ENCODE measurements at places on chromosomes 5 and 9.
A peak's percentile ranks its signal among the peaks of the same experiment; 100 is the strongest.

DNA sequence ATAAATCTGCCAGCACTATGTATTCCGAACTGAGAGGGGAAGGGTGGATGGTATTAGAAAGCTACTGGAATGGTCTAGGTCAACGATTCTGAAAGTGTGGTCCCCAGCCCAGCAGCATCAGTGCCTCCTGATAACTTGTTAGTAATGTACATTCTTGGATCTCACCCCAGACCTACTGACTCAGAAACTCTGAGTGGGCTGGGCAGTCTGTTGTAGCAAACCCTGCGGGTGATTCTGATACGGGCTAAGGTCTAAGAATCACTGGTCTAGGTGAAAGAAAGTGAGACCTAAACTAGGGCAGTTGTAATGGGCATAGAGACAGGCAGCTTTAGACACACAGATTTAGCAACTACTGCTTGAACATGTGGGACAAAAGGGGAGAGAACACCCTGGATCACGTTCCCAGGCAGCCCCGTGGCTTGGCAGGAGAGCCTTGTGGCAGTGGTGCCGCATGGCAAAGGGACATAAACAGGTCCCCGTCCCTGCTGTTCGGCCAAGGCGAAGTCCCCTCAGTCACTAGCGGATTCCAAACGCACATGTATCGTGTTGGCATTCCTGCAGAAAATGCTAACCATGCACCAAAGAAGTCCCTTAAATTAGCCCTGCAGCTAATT is 216.3 kb downstream of the TTLL11 start:
- H3K36me3 ChIP-seq, result no peaks in the 10 kb centered on the region
- no peak overlapping the region for H3K4me3 ChIP-seq
- H3K27ac ChIP-seq, result no peak overlapping the region
- H3K27me3 ChIP-seq, result no peaks in the 10 kb centered on the region
- no peak for DNase-seq

DNA sequence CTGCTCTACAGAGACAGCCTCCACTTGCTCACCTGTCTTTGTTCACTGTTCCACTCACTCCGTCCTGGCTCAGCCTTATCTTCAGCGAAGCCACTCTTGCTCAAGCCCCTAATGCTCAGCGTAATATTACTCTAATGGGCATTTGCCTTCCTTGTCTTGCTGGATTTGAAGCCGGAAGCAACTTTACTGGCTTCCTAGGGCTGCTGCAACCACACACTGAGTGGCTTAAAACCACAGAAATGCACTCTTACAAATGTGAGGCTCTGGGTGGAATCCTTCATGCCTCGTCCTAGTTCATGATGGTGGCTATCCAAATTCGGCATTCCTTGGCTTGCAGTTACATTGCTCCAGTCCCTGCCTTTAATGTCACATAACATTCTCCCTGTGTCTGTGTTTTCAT is 85.5 kb upstream of the MARCHF11 start:
- H3K27ac ChIP-seq, result no peak overlapping the region
- H3K4me3 ChIP-seq, result no peak overlapping the region

GRCh38 chr5:51047369-51047768 is 335.9 kb upstream of the ISL1 start:
- H3K4me1 ChIP-seq, result no peaks in the 10 kb centered on the region
- no peaks in the 10 kb centered on the region for H3K27me3 ChIP-seq
- H3K36me3 ChIP-seq, result no peaks in the 10 kb centered on the region

- H3K4me3 ChIP-seq, result no peak overlapping the region
- DNase-seq, result no peak
- no peaks in the 10 kb centered on the region for H3K36me3 ChIP-seq
- H3K4me1 ChIP-seq, result peaks cover 38% of the 10 kb centered on the region
- no peaks in the 10 kb centered on the region for H3K27me3 ChIP-seq
Measured at GRCh38 chr9:113154471-113154870, 3.7 kb downstream of the SLC31A2 start.

- peaks cover 17% of the 10 kb centered on the region for H3K4me1 ChIP-seq
- no peak for DNase-seq
- H3K27me3 ChIP-seq, result no peaks in the 10 kb centered on the region
- no peak overlapping the region for H3K4me3 ChIP-seq
- no peak overlapping the region for H3K27ac ChIP-seq
Measured at GRCh38 chr5:324736-325612, 3.5 kb downstream of the AHRR start.

DNA sequence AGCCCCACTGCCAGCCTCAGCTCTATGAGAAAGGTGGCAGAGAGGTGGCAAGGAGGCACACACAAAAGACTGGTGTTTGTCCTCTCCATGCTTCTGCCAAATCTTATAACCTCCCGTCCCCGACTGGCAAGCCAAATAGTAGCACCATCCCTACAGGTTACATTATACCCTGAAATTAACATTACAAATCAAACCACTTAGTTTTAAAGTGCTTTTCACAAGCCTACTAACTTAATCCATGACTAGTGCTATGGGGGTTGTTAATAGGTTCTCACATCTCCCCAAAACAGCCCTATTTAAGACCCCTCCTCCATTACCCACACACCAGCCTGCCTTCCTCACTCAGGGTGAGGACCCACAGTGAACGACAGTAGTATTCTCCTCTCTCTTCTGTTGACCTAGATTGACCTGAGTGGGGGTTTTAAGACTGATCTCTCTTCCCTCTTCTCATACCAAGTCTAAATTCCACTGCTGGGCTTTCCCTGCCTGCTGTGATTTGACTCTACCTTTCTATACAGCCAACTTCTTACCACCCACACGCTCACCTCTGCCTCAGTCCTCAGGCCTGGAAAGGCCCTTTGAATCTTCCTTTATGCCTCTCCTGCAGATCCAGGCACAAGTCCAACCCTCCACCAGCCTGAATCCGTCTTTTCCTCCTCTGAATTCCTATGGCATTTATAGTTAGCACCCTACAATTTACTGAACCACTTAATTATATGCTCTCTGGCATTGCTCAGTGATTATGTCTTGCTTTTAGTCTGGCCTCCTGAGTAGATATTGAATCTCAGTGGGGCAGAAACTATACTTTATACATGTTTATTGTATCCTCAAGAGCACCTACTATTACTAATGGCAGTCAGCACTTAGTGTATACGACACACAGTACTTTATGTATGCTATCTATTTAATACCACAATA is 116.1 kb downstream of the TMEM174 start:
- no peaks in the 10 kb centered on the region for H3K27me3 ChIP-seq
- DNase-seq, result no peak
- no peak overlapping the region for H3K27ac ChIP-seq
- H3K36me3 ChIP-seq, result no peaks in the 10 kb centered on the region
- H3K4me1 ChIP-seq, result no peaks in the 10 kb centered on the region
- no peak overlapping the region for H3K4me3 ChIP-seq

DNA sequence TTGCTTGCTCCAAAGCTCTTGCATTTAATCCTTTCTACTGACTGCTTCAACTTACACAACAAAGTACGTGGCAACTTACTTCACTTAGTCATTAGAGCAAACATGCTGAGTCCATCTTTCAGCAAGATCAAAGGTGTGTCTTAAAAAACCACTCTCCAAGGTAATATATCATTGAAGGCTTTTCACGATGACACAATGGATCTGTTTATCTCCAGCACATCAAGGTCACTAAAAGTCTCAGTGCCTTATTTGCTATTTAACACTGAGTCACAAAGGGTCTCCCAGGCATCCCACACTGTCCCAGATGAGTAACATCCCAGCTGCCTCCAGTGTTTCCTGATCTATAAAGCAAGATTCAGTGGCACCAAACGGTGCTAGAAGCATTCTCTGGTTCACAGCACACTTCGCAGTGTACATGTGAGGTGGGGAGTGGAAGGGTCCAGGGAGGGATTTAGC is 3.7 kb upstream of the CLK4 start:
- H3K4me1 ChIP-seq, result peaks cover 6% of the 10 kb centered on the region
- H3K4me3 ChIP-seq, result no peak overlapping the region
- H3K36me3 ChIP-seq, result no peaks in the 10 kb centered on the region

GRCh38 chr5:54581831-54582548 is 64.4 kb downstream of the SNX18 start:
- no peaks in the 10 kb centered on the region for H3K27me3 ChIP-seq
- H3K4me3 ChIP-seq, result no peak overlapping the region
- H3K27ac ChIP-seq, result no peak overlapping the region
- no peak for DNase-seq
- H3K36me3 ChIP-seq, result no peaks in the 10 kb centered on the region
- no peaks in the 10 kb centered on the region for H3K4me1 ChIP-seq

DNA sequence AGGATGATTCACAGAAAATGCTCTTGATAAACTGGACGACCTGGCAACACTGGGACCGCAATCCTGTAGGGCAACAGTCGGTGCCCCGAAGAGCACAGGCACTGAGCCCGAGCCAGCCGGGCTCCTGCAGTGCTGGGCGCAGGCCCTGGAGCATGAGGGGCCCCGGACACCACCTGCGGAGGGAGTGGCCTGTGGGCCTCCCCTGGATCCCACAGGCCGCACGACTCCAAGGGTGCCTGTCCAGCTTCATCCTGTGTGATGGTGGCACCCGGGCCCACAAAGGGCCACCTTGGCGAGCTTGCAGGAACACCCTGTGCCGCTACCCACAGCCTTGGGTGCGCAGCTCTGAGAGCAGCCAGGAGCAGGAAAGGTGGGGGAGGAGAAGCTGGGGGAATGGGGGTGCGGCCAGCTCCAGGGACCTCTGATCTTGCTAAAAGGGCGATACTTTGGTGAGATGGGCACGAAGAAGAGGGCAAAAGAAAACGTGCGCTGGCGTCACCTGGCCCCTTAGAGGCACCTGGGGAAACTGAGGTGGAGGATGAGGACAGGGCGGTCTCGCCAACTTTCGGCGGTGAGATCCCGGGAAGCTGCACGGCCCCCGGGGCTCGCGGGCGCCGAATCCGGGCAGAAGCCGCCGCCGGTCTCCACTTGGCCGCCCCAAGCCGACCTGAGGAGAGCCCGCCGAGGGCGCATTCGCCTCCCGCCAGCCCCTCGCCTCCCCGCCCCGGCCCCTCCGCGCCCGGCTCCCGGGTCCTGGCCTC is 722 bp downstream of the TBC1D9B start:
- peaks cover 4% of the 10 kb centered on the region for H3K36me3 ChIP-seq
- peaks cover 23% of the 10 kb centered on the region for H3K4me1 ChIP-seq
- H3K4me3 ChIP-seq, result no peak overlapping the region
- H3K27ac ChIP-seq, result peak overlapping the region; percentile 54

GRCh38 chr9:128185979-128186965 is 5.1 kb downstream of the CIZ1 start:
- no peak overlapping the region for H3K27ac ChIP-seq
- peaks cover 22% of the 10 kb centered on the region for H3K4me1 ChIP-seq
- no peaks in the 10 kb centered on the region for H3K27me3 ChIP-seq
- peaks cover 48% of the 10 kb centered on the region for H3K36me3 ChIP-seq

- no peak overlapping the region for H3K27ac ChIP-seq
- H3K4me1 ChIP-seq, result no peaks in the 10 kb centered on the region
- H3K36me3 ChIP-seq, result no peaks in the 10 kb centered on the region
- no peaks in the 10 kb centered on the region for H3K27me3 ChIP-seq
- H3K4me3 ChIP-seq, result no peak overlapping the region
- no peak for DNase-seq
Measured at GRCh38 chr5:125865166-125865815, 557.9 kb upstream of the GRAMD2B start.

DNA sequence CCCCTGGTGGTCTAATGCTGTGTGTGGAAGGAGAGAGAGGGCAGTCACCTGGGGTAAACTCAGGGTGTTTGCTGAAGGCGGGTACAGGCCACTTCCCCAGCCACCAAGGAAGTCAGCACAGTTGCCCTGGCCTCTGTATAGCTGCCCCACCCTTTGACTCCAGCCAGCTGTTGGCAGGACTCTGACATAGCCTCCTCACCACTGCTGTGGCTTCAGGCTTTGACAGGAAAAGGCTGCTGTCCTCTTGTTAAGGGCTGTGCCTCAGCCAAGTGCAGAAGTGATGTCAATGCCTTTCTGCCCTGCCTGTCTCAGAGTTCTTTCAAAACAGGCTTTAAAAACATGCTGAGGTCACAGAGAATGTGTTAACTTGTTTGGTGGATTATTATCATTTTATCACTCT is 487.2 kb upstream of the KLF4 start:
- no peaks in the 10 kb centered on the region for H3K36me3 ChIP-seq
- H3K4me1 ChIP-seq, result no peaks in the 10 kb centered on the region
- no peak overlapping the region for H3K4me3 ChIP-seq
- DNase-seq, result no peak
- H3K27me3 ChIP-seq, result no peaks in the 10 kb centered on the region
- H3K27ac ChIP-seq, result no peak overlapping the region

DNA sequence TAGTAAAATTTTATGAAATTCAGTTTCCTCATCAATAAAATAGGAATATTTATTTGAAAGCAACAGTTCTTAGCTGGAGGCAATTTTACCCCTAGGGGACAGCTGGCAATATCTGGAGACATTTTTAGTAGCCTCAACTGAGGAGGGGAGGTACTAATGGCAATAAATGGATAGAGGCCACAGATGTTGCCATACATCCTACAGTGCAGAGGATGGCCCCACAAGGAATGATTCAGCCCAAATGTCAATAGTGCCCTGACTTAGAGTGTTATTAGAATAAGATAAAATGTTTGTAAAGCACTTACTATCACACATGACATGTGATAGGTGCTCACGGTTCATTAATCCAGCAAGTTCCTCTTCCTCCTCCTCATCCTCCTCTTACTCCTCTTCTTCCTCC is 293.6 kb downstream of the KCTD16 start:
- H3K4me3 ChIP-seq, result no peak overlapping the region
- H3K4me1 ChIP-seq, result no peaks in the 10 kb centered on the region
- H3K36me3 ChIP-seq, result no peaks in the 10 kb centered on the region

DNA sequence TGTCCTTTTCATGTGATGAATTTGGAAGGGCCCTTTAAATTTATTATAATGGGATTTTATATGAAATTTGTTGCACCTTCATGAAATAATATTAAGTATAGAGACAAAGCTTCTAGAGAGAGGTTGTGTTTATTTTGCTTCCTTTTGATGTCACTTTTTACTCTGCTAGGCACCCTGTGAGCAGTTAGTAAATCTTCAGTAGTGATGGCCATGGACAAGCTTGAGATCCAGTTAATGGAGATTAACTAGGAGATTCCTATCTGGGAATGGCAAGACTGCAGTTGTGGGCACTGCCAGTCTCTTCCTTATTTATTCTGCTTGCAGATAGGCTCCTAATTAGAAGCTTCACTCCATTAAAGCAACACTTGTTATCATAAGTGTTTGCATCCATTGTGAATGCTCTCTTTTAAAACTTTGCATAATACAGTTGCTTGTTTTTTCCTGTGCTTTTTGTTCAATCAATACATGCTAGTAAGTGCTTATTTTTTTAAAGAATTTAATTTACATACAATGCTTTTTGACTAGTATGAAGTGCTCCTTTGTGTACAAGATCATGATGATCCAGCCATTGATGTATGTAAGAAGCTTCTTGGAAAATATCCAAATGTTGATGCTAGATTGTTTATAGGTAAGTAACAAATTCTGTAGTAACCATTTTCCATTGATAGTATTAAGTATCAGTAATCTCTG is 25.9 kb downstream of the UGCG start:
- H3K4me3 ChIP-seq, result no peak overlapping the region
- H3K27me3 ChIP-seq, result no peaks in the 10 kb centered on the region
- H3K4me1 ChIP-seq, result peaks cover 35% of the 10 kb centered on the region
- no peak for DNase-seq
- no peak overlapping the region for H3K27ac ChIP-seq

- DNase-seq, result no peak
- H3K4me3 ChIP-seq, result no peak overlapping the region
- H3K27me3 ChIP-seq, result no peaks in the 10 kb centered on the region
Measured at GRCh38 chr5:2047341-2047927, 164.7 kb upstream of the IRX4 start.
